Activated CD8-positive, alpha-beta memory T cell treated with anti-CD3 and anti-CD28 coated beads, Interleukin-2, amount 10 ng/mL, durations not matched to agents 7 days and 5 days (primary cell): ENCODE measurements at places on chromosomes 3 and 15.

DNA sequence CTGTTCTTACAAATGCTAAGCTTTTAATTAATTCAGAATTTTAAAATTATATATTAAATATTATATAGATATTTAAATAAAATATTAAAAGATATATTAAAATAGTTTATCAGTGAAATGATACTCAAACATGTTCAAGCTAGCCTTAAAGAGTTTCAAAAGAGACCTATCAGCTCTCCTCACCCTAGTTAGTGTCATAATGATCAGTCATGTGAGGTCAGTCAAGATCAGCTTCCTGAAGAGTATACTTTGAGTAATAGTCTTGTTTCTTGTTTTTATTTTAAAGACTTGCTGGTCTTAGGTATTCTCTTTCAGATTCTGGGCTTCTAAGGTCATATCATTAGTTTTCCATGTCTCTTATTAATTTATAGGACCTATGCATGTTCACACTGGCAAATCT lies 14.5 kb downstream of the EXOG start:
- no peak for DNase-seq

DNA sequence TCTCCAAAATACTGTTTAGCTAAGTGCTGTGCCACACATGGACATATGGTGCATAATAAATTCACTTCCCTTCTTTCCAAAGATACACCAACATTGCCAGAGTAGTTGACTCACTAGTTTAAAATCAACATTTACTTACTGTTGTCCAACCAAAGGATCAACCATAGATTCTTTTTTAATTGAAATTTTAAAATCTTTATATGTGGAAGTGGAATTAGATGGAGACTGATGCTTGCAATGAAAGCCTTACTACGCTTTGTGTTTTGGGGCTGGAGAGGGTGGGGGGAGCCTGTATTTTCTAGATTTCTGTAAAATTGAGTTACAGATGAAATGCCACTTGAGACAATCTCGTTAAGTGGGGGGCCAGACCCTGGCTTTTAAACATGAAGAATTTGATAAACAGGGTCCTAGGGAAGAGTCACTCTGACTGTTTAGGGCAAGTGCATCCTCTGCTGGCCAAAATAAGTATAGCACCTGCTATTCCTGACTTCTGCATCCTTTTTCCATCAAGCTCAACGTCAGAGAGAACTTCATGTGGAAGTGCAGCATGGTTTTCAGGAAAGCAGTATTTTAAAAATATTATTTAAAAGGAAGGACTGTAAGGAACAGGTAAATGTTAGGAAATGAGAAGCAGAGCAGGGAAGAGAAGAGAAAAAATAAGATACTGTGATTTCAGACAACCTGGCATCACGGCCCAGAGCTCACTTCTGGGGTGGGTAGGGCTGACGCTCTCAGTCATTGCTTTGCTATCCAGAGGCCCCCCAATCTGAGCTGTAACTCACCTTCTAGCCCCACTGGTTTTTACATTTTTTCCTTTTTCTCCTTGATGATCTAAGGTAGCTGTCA lies 76.7 kb downstream of the BOC start:
- peak; percentile 56 for DNase-seq

GRCh38 chr3:58021072-58021959 lies 13.1 kb downstream of the FLNB start:
- DNase-seq, result no peak

GRCh38 chr3:115671761-115672455 lies 48.6 kb downstream of the GAP43 start:
- DNase-seq, result no peak

DNA sequence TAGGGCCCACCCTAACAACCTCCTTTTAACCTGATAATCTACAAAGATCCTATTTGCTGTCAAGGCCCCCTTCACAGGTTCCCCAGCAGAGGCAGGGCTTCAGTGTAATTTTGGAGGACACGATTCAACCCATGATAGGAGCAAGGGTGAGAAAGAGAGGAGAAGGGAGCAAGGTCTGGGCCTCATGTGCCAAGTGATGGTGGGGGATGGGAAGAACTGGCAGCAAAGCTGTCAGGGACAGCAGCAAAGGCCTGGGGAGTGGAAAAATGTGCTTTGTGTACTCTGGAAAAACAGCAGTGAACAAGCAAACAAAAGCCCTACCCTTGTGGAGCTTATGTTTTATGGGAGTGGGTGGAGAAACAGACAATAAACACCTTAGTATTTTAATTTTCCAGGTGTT lies 2.7 kb upstream of the GALNT15 start:
- no peak for DNase-seq

- no peak for DNase-seq
Observed at GRCh38 chr3:141372656-141373055, 4.4 kb downstream of the ZBTB38 start.

DNA sequence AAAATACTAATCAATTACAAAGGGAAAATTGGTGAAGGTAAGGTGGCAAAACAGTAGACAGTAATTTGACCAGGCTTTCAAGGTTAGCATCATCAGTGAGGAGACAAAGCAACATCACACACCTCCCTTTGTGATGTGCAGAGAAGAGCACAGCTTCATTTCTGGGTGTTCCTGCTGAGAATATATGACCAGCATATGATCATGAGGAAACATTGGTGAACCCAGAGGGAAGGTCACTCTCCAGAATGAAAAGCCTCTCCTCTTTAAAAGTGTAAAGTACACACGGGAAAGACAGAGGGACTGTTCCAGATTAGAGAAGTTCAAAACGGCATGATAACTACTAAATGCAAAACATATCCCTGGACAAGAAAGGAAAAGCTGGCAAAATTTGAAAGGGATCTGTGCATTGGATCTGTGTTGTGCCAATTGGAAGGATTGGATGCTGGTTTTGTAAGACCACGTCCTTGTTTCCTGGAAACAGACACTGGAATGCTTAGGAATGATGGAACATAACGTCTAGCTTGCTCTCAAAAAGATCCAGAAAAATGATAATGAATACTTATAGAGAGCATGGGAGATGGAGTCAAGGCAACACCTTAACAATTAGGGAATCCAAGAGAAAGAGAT lies 80.6 kb upstream of the MITF start:
- DNase-seq, result no peak

DNA sequence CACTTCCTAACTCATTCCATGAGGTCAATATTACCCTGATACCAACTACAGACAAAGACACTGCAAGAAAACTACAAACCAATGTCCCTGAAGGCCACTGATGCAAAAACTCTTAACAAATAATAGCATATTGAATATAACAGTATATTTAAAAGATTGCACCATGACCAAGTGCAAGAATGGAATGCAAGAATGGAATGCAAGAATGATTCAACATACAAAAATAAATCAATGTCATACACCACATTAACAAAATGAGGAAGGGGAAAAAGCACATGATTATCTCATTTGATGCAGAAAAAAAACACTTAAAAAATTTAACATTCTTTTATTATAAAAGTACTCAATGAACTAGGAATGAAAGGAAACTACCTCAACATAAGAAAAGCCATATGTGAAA lies 463.1 kb upstream of the NECTIN3 start:
- DNase-seq, result no peak

- no peak for DNase-seq
Observed at GRCh38 chr3:65573548-65574116, 465.1 kb downstream of the MAGI1 start.

DNA sequence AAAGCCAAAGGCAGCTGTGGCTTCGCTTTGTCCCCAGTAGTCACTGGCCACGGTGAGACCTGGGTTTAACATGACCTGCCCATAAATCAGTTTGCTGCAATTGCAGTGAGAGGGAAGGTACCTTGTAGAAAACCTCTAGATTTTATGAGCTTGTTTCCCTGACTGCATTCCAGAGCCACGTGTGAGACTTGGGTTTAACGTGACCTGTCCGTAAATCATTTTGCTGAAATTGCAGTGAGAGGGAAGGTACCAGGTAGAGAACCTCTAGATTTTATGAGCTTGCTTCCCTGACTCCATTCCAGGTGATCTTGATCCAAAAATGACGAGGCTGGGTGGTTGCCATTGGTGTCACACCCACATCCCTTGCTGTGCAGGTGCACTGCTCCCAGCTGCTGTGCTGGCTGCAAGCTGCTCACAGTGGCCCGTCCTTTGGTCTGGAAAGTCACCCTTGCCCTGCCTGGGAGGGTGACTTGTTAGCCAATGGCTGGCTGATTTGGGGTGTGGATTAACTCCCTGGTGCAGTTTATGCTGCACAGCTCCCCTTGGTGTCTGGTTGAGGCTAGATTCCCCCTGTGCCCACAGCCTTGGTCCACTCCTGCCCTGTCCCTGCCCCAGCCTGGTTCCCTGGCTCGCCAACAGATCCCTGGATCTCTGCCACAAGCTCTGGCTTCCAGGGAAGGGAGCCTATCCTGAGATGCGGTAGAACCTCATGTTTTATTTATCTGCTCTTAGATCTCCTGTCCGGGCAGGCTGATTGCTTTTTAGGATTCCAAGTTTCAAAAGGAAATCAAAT lies 192.7 kb upstream of the CTDSPL start:
- DNase-seq, result no peak

GRCh38 chr3:29091599-29092189 lies 189.2 kb upstream of the RBMS3 start:
- no peak for DNase-seq

DNA sequence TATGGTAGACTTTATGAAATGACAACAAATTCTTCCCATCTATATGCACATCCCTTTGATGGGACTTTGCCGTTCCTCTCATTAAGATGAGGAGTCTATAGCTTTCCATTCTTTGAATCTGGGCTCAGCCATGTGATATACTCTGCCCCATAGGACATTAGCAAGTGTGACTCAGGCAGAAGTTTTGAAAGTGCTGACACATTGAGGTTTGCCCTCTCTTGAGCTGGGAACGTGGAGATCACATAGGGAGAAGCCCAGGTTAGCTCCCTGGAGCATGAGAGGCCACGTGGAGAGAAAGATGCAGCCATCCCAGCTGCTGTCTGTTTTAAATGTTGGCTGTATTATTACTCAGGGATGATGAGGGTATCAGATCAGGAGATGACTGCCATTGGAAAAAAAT lies 67.7 kb upstream of the OXTR start:
- no peak for DNase-seq

GRCh38 chr3:118244761-118245160 lies 789.9 kb downstream of the IGSF11 start:
- DNase-seq, result no peak

- DNase-seq, result no peak
Observed at GRCh38 chr15:61824291-61824690, 236.0 kb downstream of the VPS13C start.

DNA sequence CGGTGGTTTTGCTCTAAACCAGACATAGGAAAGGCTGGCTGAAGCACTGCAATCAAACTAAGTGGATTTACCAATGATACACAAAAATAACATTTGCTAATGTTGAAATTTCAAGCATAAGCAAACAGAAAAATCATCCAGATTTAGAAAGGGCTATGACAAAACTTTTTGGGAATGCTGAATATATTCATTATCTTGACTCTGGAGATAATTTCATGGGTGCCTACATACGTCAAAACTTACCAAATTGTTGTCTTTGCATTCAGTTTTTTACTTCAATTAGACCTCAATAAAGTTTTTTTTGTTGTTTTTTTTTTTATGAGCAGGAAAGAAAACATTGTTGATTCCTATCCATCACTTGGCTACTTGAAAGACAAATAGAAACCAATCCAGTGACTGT lies 140.8 kb downstream of the NR2E3 start:
- DNase-seq, result no peak

DNA sequence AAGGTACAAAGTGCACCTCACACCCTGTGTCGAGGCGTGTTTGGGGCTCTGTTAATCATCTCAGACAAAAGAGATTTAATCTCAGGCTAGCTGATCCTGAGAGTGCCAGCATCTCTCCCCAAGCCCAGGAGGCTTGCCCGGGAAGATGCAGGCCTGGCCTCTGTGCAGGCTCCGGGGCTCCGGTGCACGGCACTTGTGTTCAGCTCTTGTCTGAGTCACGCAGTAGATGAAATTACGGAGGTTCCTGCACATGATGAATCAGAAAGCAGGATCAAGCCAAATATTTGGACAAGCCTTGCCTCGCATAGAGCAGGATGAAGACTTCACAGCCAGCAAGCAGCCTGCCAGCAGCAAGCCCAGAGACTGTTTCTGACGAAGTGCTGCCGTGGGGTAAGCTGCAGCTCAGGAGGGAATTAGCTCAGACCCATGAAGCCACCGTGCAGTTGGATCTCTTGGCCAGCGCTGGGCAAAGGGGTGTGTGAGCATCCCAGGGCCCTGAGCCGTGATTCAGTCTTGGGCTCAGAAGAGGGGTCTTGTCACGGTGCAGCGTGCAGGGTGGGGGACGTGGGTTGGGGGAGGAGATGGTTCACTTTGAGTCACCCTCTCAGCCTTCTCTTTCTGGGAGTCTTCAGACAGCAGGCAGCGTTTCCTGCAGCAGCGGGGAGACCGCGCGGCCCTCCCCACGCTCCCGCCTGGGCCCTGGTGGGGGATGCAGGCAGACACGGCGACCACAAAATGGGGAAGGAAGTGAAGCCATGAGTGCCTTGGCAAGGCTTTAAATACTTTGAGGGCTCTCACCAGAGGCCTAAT lies 89.2 kb upstream of the MEF2A start:
- DNase-seq, result peak; percentile 49

DNA sequence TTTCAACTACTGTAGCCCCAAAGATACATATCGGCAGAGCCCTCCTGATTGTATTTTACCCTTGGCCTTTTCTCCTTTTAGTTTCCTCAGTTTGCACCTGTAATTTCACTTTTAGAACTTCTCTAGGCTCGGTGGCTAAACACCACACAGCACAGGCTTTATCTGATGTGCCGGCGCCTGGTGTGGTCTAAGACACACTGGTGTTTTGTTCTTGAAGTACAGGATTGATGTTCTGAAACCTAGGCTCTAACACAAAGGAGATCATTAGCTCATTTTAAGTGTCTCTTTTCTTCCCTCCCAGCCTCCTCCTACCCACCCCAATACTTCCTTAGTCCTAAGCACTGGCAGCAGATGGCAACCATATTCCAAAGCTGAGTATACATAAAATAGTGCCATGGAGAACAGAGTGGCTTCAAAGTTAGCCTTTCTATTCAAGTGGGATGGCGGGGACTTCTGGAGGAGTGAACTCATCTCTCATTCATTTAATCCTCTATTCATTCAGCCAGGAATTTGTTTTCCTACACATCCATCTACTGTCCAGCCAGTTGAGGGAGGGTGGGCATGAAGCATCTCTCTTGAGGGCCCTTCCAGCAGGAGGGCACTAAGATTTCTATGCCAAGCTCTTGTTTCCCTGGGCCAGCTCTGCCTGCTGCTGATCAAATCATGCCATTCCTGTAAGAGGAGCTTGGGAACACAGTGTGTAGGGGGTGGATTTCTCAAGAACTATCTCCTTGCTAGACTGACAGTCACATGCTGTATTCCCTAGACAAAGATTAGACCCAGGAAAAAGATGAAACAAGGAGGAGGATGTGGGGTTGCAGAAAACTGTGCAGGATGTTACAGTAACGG lies 71.2 kb downstream of the TIGIT start:
- DNase-seq, result no peak

- peak; percentile 83 for DNase-seq
Observed at GRCh38 chr15:85580879-85581278, 200.5 kb downstream of the AKAP13 start.

GRCh38 chr3:15052335-15053242 lies 12.5 kb downstream of the MRPS25 start:
- no peak for DNase-seq

- no peak for DNase-seq
Observed at GRCh38 chr3:17579289-17580031, 163.0 kb downstream of the TBC1D5 start.
